ENCODE measurements at places on chromosomes 5 and 9.
A peak's percentile ranks its signal among the peaks of the same experiment; 100 is the strongest.

GRCh38 chr5:140310434-140310833 is 7.5 kb upstream of the PFDN1 start:
- peak; percentile 57 for DNase-seq

GRCh38 chr9:95679874-95680273 is 163.1 kb upstream of the PTCH1 start:
- no peak for DNase-seq

DNA sequence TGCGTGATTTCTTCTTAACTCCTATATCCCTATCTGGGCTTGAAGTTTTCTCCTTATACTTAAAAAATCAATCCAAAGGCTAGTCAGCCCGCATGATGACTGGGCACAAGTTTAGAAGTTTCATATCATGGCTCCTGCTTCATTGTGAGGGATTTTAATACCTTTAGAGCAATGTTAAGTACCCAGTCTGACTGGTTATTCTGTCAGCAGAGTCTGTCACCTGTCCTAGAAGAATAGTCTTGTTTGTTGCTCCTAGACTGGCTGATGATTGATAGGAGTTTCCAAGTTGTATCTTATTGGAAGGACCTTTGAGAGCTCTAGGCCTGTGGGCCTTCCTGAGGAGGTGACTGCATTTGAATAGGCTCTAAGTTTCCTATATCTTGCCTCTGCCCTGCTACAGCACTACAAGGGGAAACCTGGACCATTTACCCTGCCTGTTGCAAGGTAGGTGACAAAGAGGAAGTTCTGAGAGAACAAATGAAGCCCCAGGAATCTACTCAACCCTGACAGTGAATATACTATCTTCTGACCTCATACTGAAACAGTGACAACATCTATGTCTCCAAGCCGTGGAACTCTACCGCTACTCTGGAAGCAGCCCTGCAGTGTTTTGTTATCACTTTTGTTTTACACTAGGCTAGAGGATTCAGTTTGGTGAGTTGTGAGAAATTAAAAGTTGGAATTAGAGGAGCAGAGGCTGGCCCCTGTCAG is 66.5 kb downstream of the F2RL2 start:
- DNase-seq: no peak

GRCh38 chr9:130120832-130121231 is 51.4 kb upstream of the NCS1 start:
- DNase-seq: no peak

- no peak for DNase-seq
Observed at GRCh38 chr5:113099822-113100221, 123.2 kb downstream of the DCP2 start.

GRCh38 chr5:95861221-95861863 is 38.8 kb upstream of the GLRX start:
- peak; percentile 99 for DNase-seq
